ENCODE measurements at places on chromosomes 7 and 10.
A peak's percentile ranks its signal among the peaks of the same experiment; 100 is the strongest.

DNA sequence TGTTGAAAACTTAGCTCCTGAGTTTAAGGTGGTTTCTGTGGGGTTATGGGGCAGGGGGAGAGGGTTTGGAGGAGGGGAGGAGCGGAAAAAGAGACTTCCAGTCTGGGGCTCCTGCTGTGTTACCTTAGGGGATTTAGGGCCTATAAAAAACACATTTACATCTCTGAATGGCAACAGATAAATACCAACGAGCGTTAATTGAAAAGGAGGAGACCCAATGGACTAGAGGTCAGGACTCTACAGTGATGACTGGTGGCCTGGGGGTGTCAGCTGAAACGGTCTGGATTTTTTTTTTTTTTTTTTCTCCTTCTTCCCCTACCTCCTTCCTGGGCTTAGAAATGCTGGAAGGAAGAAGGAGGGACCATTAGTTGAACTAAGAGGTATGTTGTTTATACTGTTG is 47.4 kb downstream of the AUTS2 start:
- no peak for DNase-seq

- DNase-seq, result no peak
These were observed 82.0 kb downstream of the MKX start for GRCh38 chr10:27663621-27664020.

GRCh38 chr7:44508328-44509030 is 18.0 kb upstream of the NUDCD3 start:
- no peak for DNase-seq

DNA sequence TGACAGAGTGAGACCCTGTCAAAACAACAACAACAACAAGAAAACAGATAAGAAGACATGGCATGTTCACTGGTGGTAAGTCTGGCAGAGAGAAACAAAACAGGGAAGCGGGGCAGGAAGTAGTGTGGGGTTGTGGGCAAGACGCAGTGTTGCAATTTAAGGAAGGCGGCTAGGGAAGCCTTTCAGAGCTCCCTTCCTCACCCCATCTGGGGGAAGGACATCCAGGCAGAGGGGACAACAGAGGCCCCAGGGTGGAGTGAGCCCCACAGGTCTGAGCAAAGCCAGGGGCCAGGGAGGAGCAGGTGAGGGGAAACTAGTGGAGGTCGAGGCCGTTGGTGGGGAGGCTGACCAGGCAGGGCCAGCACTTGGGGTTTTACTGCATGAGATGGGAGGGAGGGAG is 16.8 kb downstream of the LAT2 start:
- no peak for DNase-seq

DNA sequence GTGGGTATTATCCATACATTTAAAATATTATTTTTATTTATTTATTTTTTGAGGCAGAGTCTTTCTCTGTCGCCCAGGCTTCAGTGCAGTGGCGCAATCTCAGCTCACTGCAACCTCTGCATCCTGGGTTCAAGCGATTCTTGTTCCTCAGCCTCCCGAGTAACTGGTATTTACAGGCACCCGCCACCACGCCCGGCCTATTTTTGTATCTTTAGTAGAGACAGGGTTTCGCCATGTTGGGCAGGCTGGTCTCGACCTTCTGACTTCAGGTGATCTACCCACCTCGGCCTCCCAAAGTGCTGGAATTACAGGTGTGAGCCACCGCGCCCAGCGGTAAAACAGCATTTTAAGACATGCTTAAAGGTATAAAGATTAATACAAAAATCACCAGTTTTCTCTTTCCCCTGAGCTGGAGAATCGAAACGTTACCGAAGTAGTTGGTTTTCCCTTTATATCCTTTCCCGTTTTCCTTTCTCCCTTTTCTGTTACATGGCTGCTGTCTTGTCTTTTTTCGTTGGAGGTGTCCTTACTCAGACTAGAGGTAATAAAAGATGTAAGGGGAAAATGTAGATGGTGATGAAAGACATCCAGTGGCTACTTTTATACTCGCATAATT is 1.7 kb downstream of the ARL5B start:
- no peak for DNase-seq

DNA sequence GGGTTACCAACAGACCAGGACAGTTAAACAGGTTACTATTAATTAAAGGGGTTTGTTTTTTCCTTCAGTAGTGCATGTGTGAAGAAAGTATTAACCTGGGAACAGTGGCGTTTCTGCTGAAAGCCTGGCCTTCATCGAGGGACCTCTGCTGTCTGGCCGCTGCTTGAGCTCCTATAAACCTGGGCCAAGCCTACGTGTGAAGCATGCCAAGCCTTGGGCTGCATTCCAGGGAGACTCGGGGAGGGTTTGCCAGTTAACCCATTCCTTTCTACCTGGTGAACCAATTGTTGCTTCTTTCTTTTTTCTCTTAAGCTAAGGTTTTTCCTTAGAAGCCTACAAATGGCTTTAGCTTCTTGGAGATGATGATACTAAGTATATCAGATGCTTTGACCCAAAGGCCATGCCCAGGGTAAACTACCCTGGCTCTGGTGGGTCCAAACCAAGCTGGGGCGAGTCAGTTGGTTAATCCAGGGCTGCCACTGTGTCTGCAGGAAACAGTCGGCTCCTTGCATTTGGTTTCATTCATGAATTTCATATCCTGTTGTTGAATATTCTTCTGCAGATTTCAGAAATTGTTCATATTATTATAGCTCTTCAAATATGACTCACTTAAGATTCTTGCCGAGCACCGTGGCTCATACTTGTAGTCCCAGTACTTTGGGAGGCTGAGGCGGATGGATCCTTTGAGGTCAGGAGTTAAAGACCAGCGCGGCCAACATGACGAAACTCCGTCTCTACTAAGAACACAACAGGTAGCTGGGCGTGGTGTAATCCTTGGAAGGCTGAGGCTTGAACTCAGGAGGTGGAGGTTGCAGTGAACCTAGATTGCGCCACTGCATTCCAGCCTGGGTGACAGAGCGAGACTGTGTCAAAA is 23.8 kb downstream of the PFKP start:
- DNase-seq, result no peak

DNA sequence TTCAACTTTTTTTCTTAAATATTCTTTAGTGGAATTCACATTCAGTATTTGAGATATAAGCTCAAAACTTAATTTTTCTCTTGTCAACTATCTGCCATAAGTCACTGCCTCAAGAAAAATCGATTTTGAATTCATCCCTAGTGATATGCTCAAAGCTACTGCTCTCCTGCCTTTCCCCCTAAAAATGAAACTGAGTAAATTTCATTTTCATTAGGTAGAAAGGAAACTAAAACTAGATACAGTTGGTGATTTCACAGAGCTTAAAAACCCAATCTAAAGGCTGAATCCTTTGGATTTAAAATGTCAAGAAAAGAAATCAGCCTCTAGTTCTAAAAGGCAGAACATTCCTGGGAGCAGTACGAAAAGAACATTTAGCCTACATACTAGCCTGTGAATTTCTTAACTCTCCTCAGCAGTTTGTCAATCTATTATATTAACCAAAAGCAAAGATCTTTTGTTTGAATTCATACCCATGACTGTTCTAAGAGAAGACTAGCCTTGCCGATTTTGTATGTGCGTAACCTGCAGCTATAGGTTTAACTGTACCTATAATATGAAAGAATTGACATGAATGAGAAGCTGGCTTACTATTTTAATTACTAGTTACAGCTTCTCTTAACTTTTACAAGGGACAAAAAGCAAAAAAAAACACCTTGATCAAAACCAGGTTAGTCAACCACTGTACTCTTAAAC is 4.9 kb upstream of the FAM53B start:
- DNase-seq, result no peak

DNA sequence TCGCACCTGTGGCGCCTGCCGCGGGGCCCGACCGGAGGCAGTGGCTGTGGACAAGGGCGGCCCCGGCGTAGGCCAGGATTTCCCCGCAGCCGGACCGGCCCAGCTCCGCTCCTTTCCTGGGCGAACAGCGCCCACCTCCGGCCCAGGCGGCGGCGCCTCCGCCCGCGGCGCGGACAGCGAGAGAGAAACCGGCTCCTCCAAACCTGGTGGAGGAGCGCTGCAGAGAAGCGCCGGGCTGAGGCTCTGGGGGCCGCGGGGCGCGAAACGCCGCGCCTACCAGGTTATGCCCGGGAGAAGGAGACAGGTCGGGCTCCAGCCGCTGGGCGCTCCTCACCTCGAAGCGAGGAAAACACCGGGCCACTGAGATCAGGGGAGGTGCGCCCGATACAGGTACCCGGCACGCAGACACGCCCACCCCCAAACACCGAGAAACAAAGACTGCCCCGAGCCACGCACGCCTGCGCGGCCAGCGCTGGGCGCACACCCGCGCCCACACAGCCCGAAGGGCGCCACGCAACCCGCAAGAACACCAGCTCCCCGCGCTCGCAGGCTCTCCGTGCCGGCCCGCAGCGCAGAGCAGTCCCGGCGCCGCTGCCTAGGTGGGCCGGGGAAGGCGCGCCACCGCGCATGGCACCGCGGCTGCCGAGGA is 3.3 kb downstream of the GRID1 start:
- peak; percentile 16 for DNase-seq

DNA sequence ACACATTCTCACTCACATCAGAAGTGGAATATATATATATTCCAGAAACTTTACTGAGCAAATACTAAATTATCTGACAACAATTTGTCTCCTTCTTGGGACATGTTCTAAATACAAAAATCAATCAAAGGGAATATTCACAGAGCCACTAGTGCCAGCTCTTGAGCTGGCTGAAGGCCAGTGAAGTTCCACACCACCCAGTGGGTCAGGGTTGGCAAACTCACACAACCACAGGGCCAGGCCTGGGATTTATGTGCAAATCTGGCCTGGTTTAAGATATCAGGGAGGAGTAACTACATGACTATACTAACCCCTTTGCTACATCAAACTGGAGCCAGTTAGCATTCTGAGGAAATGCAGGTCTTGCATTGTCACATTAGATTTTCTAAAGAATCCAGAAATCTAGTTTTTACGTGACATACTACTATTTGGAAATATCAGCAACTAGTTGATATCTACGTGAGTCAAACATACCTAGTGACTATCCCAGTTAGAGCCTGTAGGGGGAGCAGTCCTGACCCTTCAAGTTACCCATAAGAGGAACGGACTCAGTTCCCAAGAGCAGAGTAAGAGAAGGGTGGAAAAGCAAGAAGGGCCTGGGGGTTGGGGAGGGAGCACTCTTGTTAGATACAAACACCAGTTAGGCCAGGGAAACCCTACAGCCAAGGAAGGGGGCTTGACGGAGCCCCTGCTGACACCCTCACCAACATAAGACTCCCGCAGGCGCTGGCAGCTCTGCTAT is 600.4 kb downstream of the KCNMA1 start:
- DNase-seq, result peak; percentile 62

DNA sequence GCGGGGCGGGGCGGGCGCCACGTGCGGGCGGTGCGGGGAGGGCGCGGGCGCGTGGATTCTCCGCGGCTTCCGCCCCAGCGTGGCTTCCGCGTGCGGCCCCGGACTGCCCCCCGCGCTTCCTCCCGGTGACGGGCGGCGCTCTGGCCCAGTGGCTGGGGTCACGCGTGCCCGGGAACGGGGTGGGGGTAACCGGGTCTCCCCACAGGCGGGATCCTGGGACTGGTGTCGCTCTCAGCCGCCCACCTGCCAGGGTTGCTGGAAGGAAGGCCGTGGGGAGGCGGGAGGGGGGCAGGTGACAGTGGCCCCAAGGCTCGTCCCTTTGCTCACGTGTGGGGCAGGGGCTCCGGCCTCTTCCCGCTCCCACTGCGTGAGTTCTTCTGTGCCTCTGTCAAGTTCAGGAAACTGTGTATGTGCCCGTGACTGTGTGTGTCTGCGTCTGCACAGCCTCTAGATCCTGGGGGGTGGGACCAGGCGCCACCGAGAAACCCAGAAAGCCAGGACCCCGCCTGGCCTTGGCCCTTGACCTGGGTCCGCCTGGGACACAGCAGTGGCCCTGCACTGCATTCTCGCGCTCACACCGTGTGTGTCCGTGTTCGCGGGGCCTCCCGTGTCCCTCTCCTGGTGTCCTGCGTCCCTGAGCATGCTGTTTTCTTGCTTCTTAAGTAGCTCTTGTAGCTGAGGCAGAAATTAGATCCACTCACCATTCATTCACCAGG is 919 bp downstream of the MAFK start:
- peak; percentile 54 for DNase-seq

GRCh38 chr10:114822444-114823076 is 980 bp downstream of the FHIP2A start:
- DNase-seq, result peak; percentile 14

GRCh38 chr7:80458822-80459725 is 52.8 kb downstream of the GNAT3 start:
- DNase-seq, result no peak

DNA sequence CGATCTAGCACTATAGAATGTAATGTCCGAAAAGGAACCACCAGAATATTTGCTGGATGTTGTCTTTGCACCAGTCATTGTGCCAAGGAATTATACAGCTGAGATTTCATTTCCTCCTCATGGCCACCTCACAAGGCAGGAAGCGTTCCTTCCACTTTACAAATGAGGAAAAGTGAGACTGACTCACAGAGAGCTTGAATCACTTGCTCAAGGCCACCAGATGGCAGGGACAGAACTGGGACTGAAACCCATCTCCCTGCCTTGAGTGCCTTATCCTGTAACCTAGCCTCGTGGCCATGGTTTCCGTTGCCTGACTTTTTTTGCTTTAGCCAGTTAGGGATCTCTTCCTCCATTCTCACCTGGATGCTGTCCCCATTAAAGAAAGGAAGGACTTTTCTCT is 44.7 kb upstream of the PDZD8 start:
- DNase-seq, result no peak

GRCh38 chr7:131591687-131592319 is 35.4 kb upstream of the PODXL start:
- DNase-seq, result no peak

- peak; percentile 52 for DNase-seq
These were observed 334 bp downstream of the ZNF800 start for GRCh38 chr7:127392182-127392565.

- no peak for DNase-seq
These were observed 27.4 kb downstream of the WIPI2 start for GRCh38 chr7:5217396-5217795.

GRCh38 chr7:115127399-115128021 is 205.6 kb downstream of the MDFIC start:
- no peak for DNase-seq

- DNase-seq, result no peak
These were observed 155.2 kb upstream of the BMPER start for GRCh38 chr7:33750177-33750576.

DNA sequence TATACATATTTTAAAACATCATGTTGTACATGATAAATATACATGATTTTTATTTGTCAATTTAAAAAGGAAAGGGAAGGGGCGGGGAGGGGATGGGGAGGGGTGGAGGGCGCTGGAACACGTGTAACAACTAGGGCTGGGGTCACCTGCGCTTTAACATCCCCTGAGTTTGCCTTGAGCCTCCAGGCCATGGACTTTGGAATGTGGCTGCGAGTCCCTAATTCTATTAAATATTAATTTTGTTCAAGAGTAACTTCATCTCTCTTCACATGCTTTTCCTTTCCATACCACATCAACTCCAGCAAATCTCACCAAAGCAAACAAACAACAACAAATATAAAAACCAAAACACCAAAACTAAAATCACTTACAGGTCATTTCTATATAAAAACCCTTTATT is 10.6 kb downstream of the IFIT5 start:
- no peak for DNase-seq

DNA sequence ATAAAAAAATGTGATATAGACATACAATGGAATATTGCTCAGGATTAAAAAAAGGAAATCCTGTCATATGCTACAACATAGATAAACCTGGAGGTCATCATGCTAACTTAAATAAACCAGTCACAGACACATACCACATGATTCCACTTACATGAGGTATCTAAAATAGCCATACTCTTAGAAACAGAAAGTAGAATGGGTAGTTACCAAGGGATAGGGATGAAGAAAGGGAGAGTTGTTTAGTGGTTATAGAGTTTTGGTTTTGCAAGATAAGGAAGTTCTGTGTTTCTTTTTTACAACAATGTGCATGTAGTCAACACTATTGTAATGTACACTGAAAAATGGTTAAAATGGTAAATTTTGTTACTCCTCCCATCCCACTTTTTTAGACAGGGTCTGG is 30.5 kb downstream of the BICC1 start:
- DNase-seq, result no peak

GRCh38 chr7:7761340-7761973 is 43.0 kb upstream of the RPA3 start:
- DNase-seq, result peak; percentile 19

Measured in NCI-H1417 (cell line).